ENCODE measurements at places on chromosomes 7 and 10.

DNA sequence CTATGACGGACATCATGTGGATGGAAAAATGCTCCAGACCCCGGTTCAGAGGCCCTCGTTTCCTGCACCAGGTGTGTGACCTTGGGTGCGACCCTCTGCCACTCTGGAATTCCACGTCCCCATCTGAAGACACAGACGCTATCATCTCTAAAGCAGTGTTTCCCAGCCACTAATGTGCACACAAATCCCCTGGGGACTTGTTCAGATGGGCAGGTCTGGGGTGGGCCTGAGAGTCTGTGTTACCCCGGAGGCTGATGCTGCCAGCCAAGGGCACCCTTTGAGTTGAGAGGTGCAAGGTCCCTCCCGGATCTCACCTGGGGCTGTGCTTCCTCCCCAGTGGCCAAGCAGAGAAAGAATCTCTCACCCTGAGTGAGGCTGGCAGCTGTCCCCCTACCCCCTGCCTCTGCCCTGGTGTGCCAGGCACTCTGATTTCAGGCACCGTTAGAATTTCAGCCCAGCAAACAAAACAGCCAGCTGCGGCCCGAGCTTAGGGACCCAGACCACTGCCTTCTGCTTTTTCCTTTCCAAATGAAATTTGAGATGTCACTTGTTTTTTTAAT is 90.0 kb downstream of the SLIT1 start:
- peaks cover 26% of the 10 kb centered on the region for H3K27me3 ChIP-seq
- peaks cover 76% of the 10 kb centered on the region for H3K4me1 ChIP-seq
- peak overlapping the region; percentile 63 for H3K4me3 ChIP-seq
- no peak for DNase-seq
- H3K27ac ChIP-seq: peak overlapping the region; percentile 100

DNA sequence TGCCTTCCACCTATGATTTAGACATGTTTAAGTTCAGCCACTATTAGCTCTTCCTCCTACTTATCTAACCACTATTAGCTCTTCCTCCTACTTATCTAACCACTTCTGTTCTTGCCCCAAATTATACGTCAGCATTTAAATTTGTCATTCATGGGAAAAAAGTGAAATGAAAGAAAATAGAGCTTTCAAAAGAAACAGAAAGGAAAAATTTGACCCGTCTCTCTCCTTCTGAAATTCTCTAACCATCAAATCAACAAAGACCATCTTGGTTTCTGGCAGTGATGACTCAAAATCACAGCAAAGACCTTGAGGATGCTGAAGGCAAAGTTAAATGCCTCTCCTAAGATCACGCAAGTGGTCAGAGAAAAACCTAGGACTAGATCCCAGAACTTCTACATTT is 2.6 kb downstream of the LIPA start:
- H3K36me3 ChIP-seq: peaks cover 4% of the 10 kb centered on the region
- no peak overlapping the region for H3K27ac ChIP-seq
- peaks cover 7% of the 10 kb centered on the region for H3K4me1 ChIP-seq

- peak overlapping the region; percentile 100 for H3K27ac ChIP-seq
- peak; percentile 39 for DNase-seq
- H3K27me3 ChIP-seq: peaks cover 11% of the 10 kb centered on the region
- peaks cover 49% of the 10 kb centered on the region for H3K4me1 ChIP-seq
Observed at GRCh38 chr7:149791-150636, 42.4 kb upstream of the FAM20C start.

DNA sequence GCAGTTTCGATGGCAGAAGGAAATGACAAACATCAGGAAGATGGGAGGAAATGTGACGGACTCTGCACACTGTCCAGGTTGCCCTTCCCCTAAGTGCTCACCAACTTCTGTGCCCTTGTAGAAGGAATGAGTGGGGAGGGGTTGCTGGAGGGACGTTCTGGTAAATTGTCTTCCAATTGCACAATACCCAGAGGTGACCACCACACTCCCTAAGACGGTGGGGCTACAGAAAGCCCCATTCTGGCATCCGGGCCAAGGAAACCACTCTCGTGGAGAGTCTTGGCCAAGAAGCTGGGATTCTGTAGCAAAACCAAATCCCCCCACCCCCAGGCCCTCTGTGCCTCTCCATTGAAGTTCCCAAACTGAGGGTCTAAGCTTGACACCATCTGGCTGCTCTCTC is 37.1 kb downstream of the ZMIZ1 start:
- no peak overlapping the region for H3K27ac ChIP-seq
- H3K4me3 ChIP-seq: no peak overlapping the region
- H3K36me3 ChIP-seq: no peaks in the 10 kb centered on the region
- H3K27me3 ChIP-seq: no peaks in the 10 kb centered on the region
- peaks cover 82% of the 10 kb centered on the region for H3K4me1 ChIP-seq

GRCh38 chr10:132410056-132410778 is 13.2 kb downstream of the PWWP2B start:
- H3K27me3 ChIP-seq: peaks cover 8% of the 10 kb centered on the region
- no peak for DNase-seq
- H3K4me3 ChIP-seq: peak overlapping the region; percentile 47
- H3K36me3 ChIP-seq: peaks cover 8% of the 10 kb centered on the region

DNA sequence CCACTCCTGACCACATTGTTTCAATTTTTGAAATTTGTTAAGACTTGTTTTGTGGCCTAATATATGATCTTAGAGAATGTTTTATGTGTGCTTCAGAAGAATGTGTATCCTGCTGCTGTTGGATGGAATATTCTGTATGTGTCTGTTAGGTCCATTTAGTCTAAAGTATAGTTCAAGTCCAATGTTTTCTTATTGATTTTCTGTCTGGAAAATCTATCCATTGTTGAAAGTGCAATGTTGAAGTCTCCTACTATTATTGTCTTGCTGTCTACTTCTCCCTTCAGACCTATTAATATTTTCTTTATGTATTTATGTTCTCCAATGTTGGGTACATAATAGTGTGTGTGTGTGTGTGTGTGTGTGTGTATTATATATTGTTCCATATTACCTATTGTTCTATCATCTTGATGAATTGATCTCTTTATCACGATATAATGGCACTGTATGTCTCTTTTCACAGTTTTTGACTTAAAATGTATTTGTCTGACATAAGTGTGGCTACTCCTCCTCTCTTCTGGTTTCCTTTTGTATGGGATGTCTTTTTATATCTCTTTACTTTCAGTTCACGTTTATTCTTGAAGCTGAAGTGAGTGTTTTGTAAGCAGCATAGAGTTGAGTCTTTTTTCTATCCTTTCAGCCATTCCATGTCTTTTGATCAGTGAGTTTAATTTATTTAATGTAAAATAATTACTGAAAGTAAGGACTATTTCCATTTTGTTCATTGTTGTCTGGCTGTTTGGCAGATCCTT is 61.3 kb downstream of the AKR1D1 start:
- no peak overlapping the region for H3K4me3 ChIP-seq
- H3K36me3 ChIP-seq: no peaks in the 10 kb centered on the region
- no peaks in the 10 kb centered on the region for H3K27me3 ChIP-seq
- peaks cover 4% of the 10 kb centered on the region for H3K4me1 ChIP-seq
- DNase-seq: no peak

DNA sequence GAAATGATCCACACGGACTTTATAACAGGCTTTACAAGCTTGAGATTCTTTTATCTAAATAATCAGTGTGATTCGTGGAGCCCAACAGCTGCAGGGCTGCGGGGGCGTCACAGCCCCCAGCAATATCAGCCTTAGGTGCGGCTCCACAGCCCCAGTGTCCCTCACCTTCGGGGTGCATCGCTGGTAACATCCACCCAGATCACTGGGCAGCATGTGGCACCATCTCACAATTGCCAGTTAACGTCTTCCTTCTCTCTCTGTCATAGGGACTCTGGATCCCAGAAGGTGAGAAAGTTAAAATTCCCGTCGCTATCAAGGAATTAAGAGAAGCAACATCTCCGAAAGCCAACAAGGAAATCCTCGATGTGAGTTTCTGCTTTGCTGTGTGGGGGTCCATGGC is 155.6 kb downstream of the EGFR start:
- H3K27ac ChIP-seq: no peak overlapping the region
- peaks cover 14% of the 10 kb centered on the region for H3K27me3 ChIP-seq
- H3K36me3 ChIP-seq: no peaks in the 10 kb centered on the region
- peaks cover 37% of the 10 kb centered on the region for H3K4me1 ChIP-seq
- no peak for DNase-seq

DNA sequence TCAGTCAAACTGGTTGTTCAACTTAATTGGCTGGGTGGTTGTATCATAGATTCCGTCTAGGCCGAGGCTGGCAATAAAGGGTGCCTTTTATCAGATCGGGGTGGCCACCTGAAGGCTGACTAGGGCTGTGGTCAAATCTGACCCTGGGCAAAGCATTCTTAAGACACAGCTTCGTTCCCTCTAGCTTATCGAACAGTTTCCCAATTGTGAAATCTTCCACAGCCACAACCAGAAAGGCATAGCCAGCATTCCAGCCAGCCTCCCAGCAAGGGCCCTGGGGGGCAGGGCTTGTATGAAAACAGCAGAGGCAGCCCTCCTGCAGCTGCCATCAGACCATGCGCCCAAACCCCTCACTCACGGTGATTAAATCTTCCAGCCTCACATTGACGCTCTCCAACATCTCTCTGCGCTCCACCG is 42.5 kb upstream of the TMEM213 start:
- no peak overlapping the region for H3K4me3 ChIP-seq
- H3K27me3 ChIP-seq: peaks cover 7% of the 10 kb centered on the region
- no peak for DNase-seq
- H3K27ac ChIP-seq: peak overlapping the region; percentile 85

GRCh38 chr7:6536262-6537260 is 14.7 kb downstream of the GRID2IP start:
- peaks cover 6% of the 10 kb centered on the region for H3K4me1 ChIP-seq
- H3K36me3 ChIP-seq: no peaks in the 10 kb centered on the region
- peaks cover 74% of the 10 kb centered on the region for H3K27me3 ChIP-seq
- no peak overlapping the region for H3K27ac ChIP-seq
- DNase-seq: peak; percentile 72

DNA sequence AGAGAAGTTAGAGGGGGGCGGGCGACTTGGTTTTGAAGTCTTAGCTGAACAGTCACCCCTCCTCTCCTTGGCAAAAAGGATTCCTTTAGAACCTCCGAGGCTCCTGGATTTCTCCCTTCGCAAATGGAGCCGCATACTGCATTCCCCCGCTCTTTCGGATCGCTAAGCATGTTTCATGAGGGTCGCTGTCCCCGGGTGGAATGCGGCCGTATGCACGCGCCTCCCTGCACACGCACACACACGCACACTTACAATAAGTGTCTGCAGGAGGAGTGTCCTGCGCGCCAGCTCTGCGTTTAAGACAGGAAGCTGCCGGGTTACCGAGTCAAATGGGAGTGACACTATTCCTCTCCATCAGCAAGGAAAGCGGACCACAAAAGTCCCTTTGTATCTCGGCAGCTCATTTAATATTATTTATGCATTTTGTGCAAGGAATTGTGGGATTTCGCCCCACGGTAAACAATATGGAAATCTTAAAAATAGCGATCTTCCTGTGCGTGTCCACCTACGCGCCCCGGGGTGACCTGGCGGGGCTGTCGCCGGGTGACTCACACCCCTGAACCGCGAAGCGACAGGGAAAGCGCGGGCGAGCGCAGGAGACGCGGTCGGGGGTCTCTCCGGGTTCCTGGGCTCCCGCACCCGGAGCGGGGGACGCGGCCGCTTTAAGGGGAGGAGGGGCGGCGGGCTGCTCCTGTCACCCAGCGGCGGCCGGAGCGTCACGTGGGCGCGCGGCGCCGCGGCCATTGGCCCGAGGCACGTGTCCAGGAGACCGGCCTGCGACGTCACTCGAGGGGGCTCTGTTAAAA is 988 bp upstream of the EN2 start:
- H3K36me3 ChIP-seq: no peaks in the 10 kb centered on the region
- DNase-seq: peak; percentile 71
- no peak overlapping the region for H3K27ac ChIP-seq
- peaks cover 8% of the 10 kb centered on the region for H3K4me1 ChIP-seq
- peak overlapping the region; percentile 47 for H3K4me3 ChIP-seq
- H3K27me3 ChIP-seq: peaks cover 98% of the 10 kb centered on the region

DNA sequence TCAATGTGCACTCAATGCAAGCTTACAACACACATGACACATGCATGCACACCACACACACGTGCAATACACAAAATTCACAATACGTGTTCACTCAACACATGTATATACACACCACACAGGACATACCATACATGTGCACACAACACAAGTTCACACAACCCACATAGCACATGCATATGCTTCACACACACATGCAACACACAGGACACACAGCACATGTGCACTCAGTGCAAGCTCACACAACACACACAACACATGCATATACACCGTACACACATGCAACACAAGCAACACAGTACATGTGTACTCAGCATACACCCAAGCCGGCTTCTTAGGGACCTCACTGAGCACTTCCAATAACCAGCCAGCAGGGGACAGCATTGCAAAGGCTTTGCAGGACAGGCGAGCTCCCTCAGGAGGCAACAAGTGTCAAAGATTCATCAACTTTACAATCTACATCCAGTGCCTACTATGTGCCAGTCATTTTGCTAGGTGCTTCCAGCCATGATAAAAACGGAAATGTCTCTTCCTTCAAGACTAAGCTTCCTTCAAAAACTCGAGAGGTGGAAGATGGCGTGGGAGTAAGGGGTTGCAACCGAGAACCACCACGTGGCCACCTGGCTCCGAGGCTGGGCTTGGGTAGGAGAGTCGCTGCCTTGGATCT is 61.1 kb downstream of the JCAD start:
- H3K4me3 ChIP-seq: no peak overlapping the region
- peaks cover 10% of the 10 kb centered on the region for H3K27me3 ChIP-seq
- no peaks in the 10 kb centered on the region for H3K36me3 ChIP-seq
- H3K4me1 ChIP-seq: peaks cover 64% of the 10 kb centered on the region
- no peak overlapping the region for H3K27ac ChIP-seq
- peak; percentile 78 for DNase-seq

- no peak overlapping the region for H3K27ac ChIP-seq
- H3K36me3 ChIP-seq: no peaks in the 10 kb centered on the region
- no peaks in the 10 kb centered on the region for H3K4me1 ChIP-seq
- no peak for DNase-seq
- peaks cover 6% of the 10 kb centered on the region for H3K27me3 ChIP-seq
- no peak overlapping the region for H3K4me3 ChIP-seq
Observed at GRCh38 chr7:115137816-115138215, 215.9 kb downstream of the MDFIC start.

DNA sequence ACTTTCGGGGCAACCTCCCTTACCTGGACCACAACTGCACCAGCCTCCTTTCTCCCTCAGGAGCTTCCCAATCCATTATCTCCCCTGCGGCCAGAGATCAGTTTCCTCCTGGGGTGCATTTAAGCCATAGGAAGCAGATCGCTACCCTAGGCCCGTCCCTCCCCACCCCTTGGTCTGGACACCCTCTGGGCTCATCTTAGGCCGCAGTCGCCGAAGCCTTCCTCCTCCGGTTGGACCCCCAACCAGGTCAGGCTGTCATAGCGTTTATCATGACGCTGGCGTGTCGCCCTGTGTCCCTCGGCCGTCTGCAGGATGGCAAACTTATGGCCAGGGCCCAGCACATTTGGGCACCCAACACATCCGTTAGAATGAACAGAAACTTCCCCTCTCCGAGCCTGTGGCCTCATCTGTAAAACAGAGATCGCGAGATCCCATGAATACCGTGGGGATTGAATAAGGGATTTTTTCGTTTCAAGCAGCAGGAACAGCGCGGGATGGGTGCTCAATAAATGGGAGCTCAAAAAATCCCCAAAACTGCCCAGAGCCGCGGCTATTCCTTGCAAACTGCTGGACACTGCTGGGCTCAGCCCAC is 669 bp upstream of the AP5Z1 start:
- peak overlapping the region; percentile 99 for H3K4me3 ChIP-seq
- no peak for DNase-seq
- peaks cover 3% of the 10 kb centered on the region for H3K27me3 ChIP-seq
- H3K4me1 ChIP-seq: peaks cover 30% of the 10 kb centered on the region
- H3K27ac ChIP-seq: peak overlapping the region; percentile 55

GRCh38 chr7:123995617-123996326 is 37.1 kb downstream of the TMEM229A start:
- H3K27ac ChIP-seq: peak overlapping the region; percentile 62
- peaks cover 4% of the 10 kb centered on the region for H3K4me1 ChIP-seq
- H3K36me3 ChIP-seq: no peaks in the 10 kb centered on the region

GRCh38 chr10:80506189-80506575 is 31.5 kb upstream of the SH2D4B start:
- H3K36me3 ChIP-seq: peaks cover 40% of the 10 kb centered on the region
- H3K27ac ChIP-seq: no peak overlapping the region
- peaks cover 56% of the 10 kb centered on the region for H3K4me1 ChIP-seq
- no peak overlapping the region for H3K4me3 ChIP-seq
- peaks cover 5% of the 10 kb centered on the region for H3K27me3 ChIP-seq

Data from nephron progenitor cell (in vitro differentiated cells).